ENCODE measurements at places on chromosomes 16 and 17.

DNA sequence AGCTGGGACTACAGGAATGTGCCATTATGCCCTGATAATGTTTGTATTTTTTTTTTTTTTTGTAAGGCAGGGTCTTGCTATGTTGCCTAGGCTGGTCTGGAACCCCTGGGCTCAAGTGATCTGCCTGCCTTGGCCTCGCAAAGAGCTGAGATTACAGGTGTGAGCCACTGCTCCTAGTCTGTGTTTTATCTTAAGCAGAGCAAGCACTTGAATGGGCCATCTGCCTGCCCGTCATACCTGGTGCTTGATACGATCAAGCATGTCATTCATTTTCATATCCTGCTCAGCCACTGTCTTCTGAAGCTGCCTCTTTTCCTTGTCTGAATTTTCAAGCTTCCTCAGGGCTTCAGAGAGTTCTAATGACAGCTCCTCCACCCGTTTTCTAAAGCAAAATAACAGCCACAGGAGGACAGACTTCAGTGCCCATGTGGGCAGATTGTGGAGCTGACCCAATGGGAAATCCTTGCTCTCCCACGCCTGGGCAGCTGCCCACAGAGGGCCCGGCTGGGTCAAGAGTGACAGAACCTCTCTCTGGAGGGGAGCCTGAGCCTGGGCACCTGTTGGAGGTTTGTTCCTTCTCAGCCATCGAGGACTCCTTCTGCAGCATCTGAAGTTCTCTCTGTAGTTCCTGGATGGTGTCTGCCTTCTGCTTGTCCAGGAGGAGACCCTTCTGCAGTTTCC lies 36.5 kb downstream of the DHX38 start:
- DNase-seq = no peak

DNA sequence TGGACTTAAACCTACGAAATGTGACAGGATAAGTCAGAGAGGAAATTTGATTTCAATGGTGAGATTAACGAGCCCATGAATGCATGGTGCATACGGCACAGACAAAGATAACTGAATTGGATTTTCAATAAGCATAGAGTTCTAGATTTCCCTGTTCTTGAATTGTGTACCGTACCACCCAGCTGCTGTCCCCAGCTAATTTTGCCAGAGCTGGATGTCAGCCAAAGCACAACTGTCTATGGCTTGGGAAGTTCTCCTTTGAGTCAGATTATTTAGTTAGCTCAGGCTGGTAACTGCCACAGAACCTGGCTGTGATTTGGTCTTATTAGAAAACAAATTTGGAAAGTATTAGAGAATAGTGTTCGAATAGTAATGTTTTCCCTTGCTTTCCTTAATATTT lies 143.1 kb downstream of the CDH13 start:
- no peak for DNase-seq

DNA sequence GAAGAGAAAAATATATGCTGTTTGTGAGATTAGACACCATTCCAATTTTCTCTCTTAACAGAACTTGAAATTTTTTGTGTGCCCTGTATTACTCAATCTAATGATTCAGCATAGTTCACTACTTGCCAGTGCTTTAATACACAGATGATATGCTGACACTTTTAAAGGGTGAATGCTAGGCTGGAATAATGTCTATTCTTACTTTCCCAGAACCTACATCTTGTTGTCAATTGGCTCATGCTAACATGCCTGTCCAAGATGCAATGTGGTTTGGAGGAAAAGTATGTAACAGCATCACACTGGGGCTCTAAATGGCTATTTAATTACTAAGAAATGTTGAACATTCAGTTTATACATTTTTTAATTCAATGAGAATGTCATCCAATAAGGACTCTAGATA lies 7.6 kb upstream of the MAP2K6 start:
- DNase-seq = no peak

- DNase-seq = no peak
Observed at GRCh38 chr16:71903608-71904007, 8.3 kb downstream of the IST1 start.

DNA sequence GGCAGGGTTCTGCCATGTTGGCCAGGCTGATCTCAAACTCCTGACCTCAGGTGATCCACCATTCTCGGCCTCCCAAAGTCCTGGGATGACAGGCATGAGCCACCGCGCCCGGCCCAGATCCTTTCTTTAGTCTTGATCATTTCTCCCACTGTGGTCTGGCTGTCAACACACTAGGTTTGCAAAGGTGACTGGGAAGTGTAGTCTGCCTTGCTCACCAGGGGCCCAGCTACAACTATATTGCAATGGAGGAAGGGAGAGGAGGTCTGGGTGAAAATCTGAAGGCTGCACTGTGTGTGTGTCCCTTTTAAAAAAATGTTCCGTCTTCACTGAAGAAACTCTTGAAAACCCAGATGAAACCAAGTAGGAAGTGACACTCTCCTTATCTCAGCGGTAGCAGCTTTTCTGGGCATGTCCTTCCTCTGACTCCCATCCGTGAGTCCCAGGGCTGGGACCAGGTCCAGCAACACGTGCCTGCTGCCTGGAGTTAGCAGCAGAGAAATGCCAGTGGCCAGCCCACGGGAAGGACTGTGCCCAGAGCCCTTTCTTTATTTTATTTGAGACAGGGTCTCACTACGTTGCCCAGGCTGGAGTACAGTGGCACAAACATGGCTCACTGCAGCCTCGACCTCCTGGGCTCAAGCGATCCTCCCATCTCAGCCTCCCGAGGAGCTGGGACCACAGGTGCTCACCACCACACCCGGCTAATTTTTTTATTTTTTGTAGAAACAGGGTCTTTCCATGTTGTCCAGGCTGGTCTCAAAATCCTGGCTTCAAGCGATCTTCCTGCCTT lies 17.8 kb upstream of the KIF19 start:
- DNase-seq = no peak

DNA sequence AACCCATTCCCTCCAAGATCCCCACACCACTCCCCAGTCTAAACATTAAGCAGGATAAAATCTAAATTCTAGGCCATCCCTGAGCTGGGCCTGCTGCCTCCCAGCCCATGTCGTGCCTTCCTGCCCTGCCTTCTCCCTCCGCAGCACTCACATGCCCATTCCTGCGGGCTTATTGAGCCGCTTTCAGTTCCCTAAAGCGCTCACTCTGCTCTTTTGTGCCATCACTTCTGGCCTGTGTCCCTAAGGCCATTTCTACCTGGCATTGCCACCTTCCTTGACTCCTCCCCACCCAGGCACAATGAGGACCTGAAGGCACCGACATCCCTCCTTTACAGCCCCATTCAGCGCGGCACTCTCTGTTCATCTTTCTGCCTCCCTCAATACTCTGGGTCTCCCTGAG lies 13.0 kb upstream of the RAB5C start:
- DNase-seq = no peak

DNA sequence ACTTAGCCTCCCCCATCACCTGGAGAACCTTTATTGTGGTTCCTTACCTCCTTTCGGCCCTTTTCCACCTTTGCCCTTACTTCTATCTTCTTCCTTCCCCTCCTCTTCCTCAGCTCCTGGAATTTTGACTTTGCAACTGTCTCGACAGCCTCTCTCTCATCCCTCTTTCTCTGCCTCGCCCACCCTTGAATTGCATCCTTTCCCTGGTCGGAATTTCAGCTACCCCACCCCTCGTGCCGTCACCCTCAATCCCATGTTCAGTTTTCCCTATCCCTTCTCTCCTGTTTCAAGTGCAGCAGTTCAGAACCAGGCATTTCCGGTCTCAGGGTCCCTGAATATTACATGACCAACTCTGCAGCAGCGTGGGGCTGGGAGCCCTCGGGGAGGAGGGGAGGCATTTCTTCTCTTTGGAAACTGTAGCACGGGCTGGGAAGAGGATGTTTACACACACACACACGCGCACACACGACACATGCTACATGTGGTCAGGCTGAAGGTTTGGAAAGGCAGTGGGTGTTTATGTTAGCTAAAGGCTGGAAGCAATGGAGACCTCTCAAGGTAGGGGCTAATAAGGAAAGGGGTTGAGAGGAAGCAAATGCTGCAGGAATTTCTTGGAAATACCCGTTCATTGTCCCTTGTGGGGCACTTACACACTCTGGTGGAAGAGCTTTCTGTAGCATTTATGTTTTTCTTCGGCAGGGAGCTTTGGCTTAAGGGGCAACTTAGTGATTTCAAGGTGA lies 971 bp downstream of the MINK1 start:
- DNase-seq = no peak

Data from stomach (tissue), 19 donors.